ENCODE measurements at places on chromosomes 3 and 15.
A peak's percentile ranks its signal among the peaks of the same experiment; 100 is the strongest.

DNA sequence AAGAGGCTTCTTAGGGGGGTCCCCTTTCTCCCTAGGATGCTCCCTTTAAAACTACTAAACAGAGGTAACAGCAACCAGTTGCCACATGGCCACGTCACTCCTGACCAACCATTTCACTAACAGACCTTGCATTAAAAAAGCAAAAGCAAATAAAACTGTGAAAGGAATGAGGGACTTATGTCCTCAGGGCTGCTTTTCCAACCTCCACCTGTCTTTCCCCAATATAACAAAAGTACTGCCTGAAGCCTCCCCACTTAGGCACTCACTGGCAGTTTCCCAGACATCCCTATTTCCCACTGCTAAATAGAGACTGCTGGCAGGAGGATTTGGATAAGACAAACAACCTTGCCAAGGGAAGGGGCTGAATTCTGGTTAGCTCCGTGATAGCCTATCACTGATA, 130.3 kb downstream of the ATP8B4 start:
- no peak for DNase-seq

GRCh38 chr15:49848282-49848724, 227.5 kb downstream of the DTWD1 start:
- DNase-seq, result no peak

GRCh38 chr3:15056676-15057404, 8.3 kb downstream of the MRPS25 start:
- DNase-seq, result no peak

GRCh38 chr15:74584779-74585178, 30.9 kb upstream of the CLK3 start:
- DNase-seq, result peak; percentile 56

DNA sequence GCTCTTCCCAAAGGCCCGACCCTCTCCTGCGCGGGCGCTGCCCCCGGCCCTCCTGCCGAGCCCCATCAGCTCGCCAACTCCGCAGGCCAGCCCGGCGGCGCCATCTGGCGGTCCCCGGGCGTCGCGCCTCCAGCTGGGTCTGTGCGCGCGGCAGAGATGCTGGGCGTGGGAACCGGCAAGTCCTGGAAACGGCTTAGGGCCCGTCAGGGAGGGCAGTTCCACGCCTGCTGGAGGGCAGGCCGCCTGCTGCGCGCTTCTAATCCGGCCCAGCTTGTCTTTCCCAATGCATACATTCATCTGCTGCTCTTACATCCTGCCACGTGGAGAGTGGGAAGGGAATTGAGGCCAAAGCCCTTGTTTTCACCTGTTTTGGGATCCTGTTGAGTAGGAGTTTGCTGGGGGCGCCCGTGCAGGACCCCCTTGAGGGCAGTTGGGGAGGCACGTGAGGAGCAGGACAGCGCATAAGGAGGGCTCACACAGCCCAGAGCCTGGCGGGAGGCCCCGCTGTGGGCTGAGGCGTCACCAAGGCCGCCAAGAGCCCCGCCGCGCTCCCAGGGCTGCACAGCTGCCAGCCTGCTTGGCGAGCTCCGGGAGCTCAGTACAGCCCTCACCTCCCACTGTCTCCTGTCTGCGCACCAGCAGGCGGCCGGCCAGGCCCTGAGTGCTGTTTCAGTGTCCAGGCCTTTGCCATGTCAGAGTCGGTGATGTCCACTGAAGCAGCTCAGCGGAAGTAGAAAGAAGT, 165.6 kb downstream of the NSMCE3 start:
- DNase-seq, result peak; percentile 88

GRCh38 chr3:169244119-169244864, 419.2 kb downstream of the MECOM start:
- no peak for DNase-seq

DNA sequence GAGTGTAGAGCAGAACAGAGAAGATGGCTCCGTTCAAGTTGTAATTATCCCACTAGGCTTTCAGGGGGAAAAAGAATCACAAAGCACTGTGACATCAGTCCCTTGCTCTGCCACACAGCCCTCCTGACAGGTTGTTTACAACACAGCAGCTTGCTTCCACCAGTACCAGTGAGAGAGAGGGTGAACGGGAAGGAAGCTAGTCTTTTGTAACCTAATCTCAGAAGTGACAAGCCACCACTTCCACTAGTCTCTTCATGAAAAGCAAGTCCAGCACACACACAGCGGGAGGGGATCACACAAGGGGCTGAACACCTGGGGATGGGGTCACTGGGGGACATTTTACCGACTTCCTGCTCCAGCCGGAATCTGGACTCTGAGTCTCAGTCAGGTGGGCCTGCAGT, 86.3 kb downstream of the FAM81A start:
- no peak for DNase-seq

DNA sequence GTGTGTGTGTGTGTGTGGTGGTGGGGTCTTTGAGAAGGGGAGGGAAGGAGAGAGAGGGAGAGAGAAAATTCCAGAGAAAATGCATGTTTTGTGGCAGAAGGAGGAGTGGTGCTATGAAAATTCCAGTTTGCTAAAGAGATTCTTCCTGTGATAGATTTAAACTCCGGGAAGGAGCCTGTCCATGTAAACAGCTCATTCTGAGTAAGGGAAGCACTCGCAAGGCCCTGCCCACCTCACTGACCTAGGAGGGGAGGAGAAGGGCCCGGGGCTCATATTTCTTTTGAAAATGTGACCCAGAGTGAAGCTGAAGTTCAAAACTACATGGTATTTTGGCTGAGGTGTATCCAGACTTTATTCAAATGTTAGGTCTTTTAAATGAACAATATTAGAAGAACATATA, 41.3 kb downstream of the ADAMTSL3 start:
- no peak for DNase-seq

DNA sequence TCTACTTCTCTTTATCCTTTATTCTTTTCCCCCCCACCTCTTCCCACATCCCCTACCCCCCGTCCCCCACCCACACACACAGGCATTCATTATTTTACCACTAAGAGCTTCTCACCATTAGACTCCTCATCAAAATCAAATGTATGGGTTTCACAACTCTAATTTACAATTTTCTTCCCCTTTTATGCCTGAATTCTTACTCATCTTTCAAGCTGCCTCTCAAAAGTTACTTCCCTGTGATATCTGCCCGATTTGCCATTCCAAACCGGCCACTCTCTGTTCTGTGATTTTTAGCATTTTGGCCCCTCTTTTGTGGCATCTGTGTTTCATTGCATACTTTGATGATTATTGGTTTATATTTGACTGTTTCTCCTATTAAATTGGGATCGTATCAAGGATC, 42.2 kb downstream of the SLC9A9 start:
- DNase-seq, result no peak

GRCh38 chr3:33364531-33365128, 75.6 kb downstream of the UBP1 start:
- no peak for DNase-seq

- DNase-seq, result no peak
Observed at GRCh38 chr15:52113235-52113634, 660 bp upstream of the BCL2L10 start.

DNA sequence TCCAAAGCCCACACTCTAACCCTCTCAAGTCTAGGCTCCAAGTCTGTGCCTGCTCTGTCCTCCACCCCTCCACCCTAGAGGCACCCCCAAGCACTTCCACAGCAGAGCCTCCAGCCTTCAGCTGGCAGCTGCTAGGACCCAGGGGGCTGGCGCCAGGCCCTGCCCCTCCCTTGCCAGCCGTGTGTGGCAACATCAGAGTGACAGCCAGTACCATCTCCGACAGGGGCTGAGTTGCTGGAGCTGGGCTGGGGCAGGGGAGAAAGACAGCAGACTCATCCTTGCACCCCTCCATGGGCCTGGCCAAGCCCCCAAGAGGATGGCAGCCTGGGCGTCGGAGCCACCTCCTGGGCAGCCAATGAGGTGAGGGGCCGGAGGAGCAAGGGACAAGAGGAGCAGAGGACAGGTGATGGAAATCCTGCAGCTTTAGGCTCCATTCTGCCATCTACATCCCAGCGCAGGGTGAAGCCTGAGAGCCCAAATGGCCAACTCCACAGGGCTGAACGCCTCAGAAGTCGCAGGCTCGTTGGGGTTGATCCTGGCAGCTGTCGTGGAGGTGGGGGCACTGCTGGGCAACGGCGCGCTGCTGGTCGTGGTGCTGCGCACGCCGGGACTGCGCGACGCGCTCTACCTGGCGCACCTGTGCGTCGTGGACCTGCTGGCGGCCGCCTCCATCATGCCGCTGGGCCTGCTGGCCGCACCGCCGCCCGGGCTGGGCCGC, at the start of gene GPR62:
GPR62 (plus strand) TSS at position 207 of the 718 bp plus-strand sequence; CDS start at position 479, 272 bp downstream.
- DNase-seq, result peak; percentile 85

DNA sequence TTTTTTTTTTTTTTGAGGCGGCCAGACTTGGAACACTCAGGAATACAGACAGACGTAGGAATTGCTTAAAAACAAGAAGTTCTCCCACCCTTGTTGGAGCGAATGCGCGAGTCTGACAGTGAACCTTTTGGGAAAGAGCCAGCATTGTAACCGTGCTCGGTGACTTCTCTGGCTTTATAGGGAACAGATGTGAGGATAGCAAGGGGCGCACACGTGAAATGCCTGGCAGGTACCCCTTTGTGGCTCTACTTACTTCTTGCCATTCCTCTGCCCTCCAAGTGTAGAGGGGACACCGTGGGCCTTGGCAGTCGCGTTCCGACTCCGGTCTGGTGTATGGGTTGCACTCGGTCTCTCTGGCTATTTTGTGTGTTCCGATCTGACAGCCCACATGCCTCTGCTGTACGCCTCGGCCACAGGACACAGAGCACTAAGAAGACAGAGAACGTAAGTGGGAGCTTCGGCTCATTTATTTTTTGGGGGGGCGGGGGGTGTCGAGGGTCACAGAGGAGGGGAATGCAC, 126.4 kb downstream of the ADAMTS9 start:
- no peak for DNase-seq

- DNase-seq, result no peak
Observed at GRCh38 chr3:46778101-46778500, 60.4 kb upstream of the PRSS50 start.

DNA sequence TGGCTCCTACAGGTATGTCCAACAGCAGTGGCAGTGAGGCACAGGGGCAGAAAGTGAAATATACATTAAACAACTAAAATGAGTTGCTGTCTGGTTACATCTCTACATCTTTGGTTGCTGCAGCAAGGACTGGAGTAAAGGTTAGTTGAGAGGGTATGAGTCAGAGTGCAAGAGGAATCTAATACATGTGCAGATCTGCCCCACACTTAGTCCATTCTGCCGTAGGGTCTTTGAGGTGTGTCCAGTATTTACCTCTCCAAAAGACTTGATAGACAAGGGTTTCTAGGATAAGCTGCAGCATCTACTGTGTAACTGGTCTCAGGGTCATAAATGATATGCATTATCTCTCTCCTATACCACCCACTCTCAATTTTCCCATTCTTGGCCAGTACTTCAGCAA, 6.2 kb upstream of the NEDD4 start:
- DNase-seq, result no peak

DNA sequence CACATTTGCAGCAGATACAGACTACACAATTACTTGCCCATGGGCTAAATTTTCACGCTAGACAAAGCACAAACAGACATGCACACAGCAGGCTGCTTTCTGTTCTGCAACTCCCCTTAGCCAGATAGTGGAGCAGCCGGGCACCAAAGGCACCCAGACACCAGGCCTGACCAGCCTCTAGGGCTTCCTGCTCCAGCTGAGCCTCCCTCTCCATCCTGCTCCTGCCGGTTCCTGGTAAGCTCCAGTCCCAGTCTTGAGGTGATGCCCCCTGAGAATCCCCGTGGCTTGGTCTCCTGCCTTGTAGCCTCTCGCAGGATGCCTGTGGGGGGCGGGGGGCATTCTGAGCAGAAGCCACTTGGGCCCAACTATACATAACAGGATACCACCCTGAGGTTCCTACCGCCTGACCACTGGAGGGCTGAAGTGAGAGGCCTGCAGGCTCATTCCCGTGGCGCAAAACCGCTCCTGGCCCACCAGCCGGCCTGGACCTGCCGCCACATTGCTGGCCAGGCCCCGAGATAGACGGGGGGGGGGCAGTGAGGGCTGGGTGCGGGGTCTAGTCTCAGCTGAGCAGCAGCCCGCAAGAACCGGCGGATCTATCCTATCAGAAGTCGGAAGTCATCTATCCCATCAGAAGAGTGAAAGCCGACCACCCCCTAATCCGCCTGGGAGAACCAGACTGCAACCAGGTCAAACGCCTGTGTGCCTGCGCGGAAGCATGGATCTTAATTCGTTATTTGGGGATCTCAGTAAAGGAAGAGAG, 3.9 kb downstream of the FOXL2 start:
- DNase-seq, result no peak

- DNase-seq, result no peak
Observed at GRCh38 chr3:192889679-192890078, 28.0 kb downstream of the MB21D2 start.

GRCh38 chr15:67065531-67066005, at the start of gene SMAD3:
SMAD3 (plus strand) TSS chr15:67065602; CDS start chr15:67066155, 553 bp downstream.
- DNase-seq, result peak; percentile 81

GRCh38 chr3:99965681-99966408, 148.2 kb downstream of the CMSS1 start:
- DNase-seq, result no peak

GRCh38 chr3:58237238-58237940, at the start of gene ABHD6:
ABHD6 (plus strand) TSS chr3:58237792; CDS start chr3:58256587, 18,795 bp downstream.
- DNase-seq, result peak; percentile 90

DNA sequence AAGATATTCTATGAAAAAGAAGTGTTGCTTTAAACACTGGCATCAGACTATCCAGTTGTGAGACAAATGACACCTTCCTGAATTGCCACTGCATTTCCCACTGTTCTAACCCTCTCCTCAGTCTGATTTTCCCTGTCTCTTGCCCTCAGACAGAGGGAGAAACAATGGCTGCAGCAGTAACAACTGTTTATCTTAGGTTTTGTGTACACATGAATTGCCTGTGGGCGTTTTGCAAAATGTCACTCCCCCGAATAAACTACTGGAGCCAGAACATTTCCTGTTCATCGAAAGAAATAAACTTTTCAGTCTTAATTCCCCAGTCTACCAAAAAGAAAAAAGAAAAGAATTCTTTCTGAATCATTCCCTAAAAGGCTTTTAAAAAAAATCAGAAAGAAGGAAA, 155.1 kb downstream of the MAGI1 start:
- DNase-seq, result no peak

DNA sequence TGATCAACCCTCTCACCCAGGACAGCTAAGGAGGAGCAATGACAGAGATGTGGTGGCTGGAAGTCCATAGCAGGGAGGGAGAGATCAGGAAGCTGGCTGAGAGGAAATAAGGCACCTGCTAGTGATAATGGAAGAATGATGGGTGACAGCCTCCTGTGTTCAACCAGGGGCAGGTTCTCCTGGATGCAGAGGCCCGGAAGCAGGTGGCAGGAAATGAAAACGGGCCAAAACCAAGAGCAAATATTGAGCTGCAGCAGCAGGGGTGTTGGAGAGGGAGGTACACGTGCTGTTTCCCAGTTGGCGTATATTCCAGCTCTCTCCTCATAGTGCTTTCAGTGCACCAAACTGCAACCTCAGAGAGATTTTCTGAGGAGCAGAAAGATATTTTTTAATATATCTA, 213.4 kb upstream of the TBL1XR1 start:
- DNase-seq, result no peak

- peak; percentile 51 for DNase-seq
Observed at GRCh38 chr3:44862226-44862637, 520 bp downstream of the TMEM42 start.

DNA sequence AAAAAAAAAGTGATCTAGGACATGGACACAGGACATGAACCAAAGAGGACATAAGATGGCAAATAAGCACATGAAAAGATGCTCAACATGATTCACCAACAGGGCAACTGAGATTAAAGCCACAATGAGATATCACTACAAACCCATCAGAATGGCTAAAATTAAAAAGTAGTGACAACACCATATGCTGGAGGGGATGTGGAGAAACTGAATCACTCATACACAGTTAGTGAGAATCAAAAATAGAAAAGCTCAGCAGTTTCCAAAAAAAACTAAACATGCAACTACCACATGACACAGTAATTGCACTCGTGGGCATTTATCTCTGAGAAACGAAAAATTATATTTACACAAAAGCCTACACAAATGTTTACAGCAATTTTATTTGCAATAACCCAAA, 27.9 kb upstream of the ACKR4 start:
- DNase-seq, result no peak

GRCh38 chr3:127817406-127817841, 4.9 kb downstream of the MGLL start:
- DNase-seq, result no peak

Data from midbrain (tissue), 1 donor.